ENCODE measurements at places on chromosomes 3 and 15.

GRCh38 chr15:89490814-89491315 is 5.5 kb downstream of the RHCG start:
- DNase-seq, result no peak

DNA sequence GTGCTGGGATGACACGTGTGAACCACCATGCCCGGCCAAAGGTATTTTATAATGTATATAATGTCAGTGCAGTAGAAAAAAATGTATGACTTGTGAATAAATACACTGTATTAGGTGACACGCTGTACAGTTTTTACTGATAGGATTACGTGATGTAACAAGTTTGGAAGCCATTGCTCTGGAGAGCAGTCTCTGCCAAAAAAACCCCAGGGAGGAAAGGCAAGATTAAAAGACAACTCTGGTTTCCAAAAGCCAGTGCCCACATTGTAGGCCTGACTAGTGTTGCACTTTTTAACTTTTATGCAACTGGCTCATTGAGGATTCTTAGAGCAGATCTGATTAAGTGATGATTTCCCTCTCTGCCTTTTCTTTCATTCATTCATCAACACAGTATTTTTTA is 62.0 kb upstream of the SLC2A2 start:
- no peak for DNase-seq

DNA sequence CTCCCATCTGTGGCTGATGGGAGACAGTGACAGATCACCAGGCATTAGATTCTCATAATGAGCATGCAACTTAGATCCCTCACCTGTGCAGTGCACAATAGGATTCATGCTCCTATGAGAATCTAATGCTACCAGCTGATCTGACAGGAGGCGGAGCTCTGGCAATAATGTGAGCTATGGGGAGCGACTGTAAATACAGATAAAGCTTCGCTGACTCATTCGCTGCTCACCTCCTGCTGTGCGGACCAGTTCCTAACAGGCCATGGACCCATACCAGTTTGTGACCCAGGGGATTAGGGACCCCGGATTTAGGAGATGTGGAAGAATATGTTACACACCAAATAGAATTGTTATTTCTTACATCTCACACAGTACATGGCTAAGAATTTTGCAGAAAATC is 6.7 kb downstream of the ARGFX start:
- DNase-seq, result no peak

- peak; percentile 8 for DNase-seq
Observed at GRCh38 chr15:43285609-43286037, 18.9 kb upstream of the TGM5 start.

DNA sequence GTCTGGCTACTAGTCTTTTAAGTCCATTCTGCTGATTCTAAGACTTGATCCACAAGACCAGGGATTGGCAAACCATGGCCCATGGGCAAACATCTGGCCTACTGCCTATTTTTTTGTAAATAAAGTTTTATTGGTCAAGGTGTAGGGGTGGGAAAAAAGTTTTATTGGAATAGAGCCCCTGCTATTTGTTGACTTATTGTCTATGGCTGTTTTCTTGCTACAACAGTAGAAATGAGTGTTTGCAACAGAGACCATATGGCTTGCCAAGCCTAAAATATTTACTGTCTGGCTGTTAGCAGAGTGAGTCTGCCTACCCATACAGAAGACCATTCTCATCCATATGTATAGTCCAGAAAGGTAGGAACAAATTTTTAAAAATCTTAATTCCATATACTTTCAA is 106.4 kb downstream of the PTPRG start:
- no peak for DNase-seq

GRCh38 chr15:100986158-100986896 is 67.2 kb downstream of the LRRK1 start:
- no peak for DNase-seq

GRCh38 chr3:25910997-25911396 is 121.1 kb downstream of the OXSM start:
- peak; percentile 5 for DNase-seq

DNA sequence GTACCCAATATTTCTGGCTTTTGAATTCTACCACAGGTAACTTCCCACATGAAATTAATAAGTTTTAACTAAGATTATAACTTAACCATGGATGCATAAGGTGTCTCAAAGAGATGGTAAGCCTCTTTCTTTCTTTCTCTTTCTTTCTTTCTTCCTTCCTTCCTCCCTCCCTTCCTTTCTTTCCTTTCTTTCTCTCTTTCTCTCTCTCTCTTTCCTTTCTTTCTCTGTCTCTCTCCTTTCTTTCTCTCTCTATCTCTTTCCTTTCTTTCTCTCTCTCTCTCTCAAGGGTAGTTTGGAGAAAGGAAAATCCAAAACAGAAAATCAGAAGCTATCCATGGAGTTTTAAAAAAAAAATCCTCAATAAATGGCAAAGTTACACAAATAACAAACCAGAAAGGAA is 10.4 kb upstream of the MTMR14 start:
- DNase-seq, result no peak

GRCh38 chr3:158267015-158267414 is 157.1 kb downstream of the RSRC1 start:
- DNase-seq, result no peak
